ENCODE measurements at places on chromosomes 7 and 10.

DNA sequence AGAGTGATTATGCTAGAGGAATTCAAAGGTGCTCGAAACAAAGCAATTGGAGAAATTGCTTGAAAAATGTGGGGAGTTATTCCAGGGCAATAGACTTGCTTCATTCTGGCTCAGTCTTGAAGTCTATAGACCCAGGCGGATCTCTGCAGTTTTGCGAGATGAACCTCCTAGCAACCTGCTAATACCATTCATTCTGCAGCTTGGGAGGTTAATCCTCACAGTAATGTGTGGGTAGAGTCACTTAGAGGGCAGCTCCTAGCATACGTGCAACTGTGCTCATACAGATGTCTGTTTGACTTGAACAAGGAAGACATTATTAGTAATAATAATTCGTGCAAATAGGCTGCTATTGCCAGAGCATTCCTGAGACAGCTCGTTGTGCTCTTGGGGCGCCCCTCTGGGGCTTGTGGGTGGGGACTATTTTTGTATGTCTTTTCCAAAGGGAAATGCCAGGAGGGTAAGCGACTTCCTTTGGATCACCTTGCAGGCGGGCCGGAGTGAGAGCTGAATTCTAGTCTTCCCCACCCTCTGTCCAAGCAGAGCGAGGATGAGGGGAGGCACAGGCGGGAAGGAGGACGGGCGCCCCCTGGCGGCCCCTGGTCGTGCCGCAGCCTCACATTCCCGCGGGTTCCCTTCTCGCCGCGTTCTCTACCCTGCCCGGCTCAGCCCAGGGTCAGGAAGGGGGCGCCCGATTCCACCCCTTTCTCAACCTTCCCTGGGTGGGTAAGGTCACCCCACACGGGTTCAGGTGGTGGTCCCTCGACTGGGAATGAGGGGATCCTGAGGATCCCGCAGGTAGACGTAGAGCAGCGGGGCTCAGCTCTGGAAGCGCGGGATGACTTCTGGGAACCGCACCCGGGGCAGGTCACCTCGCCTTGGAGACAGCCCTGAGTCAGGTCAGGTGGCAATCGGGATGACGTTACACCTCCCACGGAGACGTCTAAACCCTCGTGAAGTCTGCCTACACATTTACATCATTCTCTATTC is 241.5 kb downstream of the PHTF2 start:
- DNase-seq, result no peak

DNA sequence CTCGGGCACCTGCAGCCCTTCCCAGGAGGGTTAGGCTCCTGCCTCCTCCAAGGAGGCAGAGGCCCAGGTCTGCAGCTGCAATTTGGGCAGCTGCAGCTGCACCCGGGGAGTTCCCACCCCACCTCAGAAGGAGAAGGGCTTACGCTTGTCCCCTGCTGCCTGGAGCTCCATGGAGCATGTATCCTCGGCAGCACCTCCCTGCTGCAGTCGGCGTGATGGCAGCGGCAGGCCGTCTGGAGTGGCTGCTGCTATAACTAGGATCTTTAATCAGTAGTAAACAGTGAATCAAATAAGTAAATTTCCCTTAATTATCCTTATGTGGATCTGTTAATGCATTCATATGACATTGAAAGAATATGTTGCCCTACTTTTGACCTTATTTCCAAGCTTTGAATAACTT is 167.0 kb downstream of the PON1 start:
- DNase-seq, result no peak

DNA sequence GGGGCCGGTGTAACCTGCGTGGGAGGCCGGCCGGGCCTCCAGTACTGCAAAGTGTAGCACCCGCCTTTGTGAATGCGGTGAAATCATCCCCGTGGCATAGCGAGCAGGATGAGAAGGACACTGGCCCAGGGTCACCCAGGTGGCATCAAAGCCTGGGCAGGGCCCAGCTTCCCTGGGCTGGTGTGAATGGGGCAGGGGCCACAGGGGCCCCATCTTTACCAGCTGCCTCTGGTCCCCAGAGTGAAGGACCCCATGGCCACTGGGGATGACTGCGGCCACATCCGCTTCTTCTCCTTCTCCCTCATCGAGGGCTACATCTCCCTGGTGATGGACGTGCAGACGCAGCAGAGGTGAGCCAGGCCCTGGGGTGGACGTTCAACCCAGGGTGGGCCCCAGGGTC is 53.8 kb downstream of the RCC1L start:
- DNase-seq, result no peak

GRCh38 chr10:601660-601963 is 87.9 kb downstream of the DIP2C start:
- no peak for DNase-seq

DNA sequence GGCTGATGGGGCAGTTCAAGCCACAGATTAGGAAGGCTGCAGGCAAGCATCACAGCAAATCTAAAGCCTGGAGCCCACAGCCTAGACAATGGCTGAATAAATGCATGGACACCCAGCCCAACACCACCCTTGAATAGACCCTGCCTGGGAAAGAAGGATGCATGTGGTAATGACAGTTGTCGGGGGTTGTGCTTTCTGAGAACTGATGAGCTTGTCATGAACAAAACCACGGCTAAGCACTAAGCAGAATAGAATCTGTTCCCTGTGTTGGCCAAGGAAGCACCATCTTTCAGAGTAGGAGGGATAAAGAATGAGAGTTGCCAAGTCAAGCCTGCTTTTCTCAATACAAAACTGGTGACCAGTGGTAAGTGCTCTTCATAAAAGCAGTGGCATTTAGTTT is 66.1 kb upstream of the JCAD start:
- no peak for DNase-seq

DNA sequence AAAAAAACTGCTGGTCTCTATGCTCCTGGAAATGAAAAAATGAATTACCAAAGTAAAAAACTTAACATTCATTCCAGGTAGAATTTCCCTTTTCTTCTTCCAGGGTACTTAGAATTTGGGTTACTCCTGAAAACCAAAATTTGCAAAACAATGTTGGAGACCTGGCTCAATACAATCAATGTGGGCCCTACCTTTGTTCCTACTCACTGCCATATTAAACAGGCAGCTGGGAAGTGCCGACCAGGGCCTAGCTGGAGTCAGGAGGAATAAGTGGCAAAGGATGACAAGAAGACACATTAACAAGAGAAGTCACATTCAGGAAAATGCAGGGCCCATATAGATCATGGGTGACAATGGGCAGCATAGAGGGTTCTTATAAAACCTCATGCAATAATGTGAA is 6.4 kb upstream of the AGK start:
- DNase-seq, result no peak

GRCh38 chr10:21527598-21528235 is 2.2 kb upstream of the SKIDA1 start:
- DNase-seq, result no peak

DNA sequence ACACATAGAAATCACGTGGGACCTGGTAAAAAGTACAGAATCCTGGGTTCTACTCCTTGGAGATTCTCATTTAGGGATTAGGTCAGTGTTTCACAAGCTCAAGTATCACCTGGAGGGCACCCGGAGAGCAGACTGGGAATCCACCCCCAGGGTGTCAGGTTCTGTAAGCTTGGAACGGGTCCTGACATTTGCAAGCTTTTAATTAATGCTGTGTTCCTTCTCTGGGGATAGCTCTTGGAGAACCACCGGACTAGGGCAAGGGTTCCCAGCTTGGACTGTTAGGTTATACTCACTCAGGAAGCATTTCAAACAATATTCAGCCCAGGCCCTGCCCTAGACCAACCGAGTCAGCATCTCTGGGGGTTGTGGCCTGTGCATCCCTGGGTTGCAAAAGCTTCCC is 23.0 kb downstream of the TCF7L2 start:
- DNase-seq, result no peak

DNA sequence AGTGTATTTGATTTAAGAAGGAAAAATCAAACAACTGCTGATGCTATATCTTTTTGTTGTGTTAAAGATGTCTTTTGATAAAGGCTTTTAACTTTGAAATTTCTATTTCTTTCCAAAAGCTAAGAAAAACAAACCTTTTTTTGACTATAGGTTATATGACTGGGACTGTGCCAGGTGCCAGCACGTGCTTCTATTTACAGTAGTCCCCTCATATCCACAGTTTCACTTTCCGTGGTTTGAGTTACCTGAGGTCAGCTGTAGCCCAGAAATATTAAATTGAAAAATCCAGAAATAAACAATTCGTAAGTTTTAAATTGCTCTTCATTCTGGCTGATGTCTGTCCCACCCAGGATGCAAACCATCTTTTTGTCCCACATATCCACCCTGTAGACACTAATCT is 104.3 kb downstream of the BBS9 start:
- DNase-seq, result no peak

DNA sequence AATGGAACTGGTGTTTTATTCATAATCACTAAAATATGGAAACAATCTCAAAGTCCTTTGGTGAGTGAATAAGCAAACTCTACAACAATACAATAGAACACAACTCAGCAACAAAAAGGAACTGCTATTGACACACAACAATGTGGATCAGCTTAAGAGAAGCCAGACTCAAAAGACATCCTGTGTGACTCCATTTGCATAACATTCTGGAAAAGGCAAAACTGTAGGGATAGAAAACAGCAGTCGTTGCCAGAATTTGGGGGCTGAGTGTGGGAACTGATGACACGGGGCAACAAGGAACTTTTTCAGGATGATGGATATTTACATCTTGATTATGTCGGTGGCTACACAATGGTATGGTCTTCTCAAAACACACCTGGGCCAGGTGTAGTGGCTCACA is 32.4 kb upstream of the SVIL start:
- DNase-seq, result no peak

- no peak for DNase-seq
These were observed 282.4 kb downstream of the EXOC4 start for GRCh38 chr7:133535308-133535707.

- DNase-seq, result no peak
These were observed 155.3 kb upstream of the COBL start for GRCh38 chr7:51471981-51472296.

- no peak for DNase-seq
These were observed 57.4 kb upstream of the ACBD5 start for GRCh38 chr10:27297844-27298521.

DNA sequence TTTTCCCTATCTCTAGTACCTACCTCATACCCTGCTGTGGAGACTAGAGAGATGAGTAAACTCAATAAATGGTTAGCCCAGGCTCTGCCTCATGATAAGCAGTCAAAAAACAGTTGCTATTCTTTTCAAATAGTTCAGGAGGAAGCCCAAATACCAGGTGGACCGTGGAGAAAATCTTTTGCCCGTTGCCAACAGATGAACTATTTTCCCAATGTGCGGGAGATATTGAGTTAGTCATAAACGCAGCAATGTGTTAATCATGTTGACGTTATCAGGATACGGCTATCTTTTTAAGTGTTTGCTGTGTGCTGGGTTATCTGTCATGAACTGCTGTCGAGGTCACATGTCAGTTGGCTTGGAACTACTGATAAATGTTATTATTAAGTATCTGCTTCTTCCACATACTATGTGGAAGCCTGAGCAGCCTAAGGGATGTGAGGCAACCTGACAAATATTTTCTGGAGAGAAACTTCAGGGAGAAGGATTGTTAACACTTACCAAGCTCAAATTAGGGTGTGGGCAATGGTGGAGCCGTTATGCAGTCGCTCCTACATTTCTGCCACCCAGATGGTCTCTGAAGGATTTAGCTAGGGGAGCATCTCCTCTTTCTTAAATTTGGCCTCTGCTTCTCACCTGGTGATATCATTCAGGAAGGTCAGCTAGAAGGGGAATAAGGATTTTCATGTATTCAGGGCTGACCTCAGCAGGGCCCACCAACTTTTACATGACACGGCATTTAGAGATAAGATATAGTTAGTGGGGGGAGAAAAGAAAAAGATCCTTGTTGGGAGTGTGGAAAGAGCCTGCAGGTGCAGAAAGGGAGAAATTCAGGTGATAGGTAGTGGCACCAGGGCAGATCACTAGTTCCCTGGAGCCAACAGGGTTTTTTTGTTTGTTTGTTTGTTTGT is 33.5 kb upstream of the SLC26A3 start:
- DNase-seq, result no peak

GRCh38 chr7:100865938-100866728 is 1.1 kb upstream of the TRIP6 start:
- DNase-seq, result no peak

GRCh38 chr7:11636274-11636673 is 195.7 kb downstream of the THSD7A start:
- DNase-seq, result no peak

GRCh38 chr10:28981007-28981406 is 303.7 kb downstream of the BAMBI start:
- DNase-seq, result no peak
